Endothelial cell of coronary artery (primary cell): ENCODE measurements at places on chromosomes 13 and 19. TPM values are rescaled to one million over a fixed set of nuclear protein-coding genes. Genes with fewer than 3 reads are reported as not detected.

The TPGS1 gene
- 26.5 and 27.4 TPM in 2 replicates for total RNA-seq

The SIGLEC12 gene
- total RNA-seq = not detected in 2 replicates

The THSD1 gene
- 26.5 and 62.7 TPM in 2 replicates for total RNA-seq

The ZNF560 gene
- under 0.01 and 0.47 TPM in 2 replicates for total RNA-seq

The TTYH1 gene
- total RNA-seq = not detected in 2 replicates

The COX6B2 gene
- total RNA-seq = not detected in 2 replicates

The IFI30 gene
- 0.18 TPM in 1 of 2 replicates, not detected in the other for total RNA-seq

The ZNF846 gene
- 5.7 and 7.8 TPM in 2 replicates for total RNA-seq

The STARD13 gene
- total RNA-seq = 21.3 and 37.4 TPM in 2 replicates

The LIG1 gene
- total RNA-seq = 22.6 and 51.4 TPM in 2 replicates

The CLPTM1 gene
- 31.9 and 40.3 TPM in 2 replicates for total RNA-seq

The GATAD2A gene
- total RNA-seq = 50.7 and 51.3 TPM in 2 replicates

The ATP4B gene
- total RNA-seq = not detected in 2 replicates

The S1PR2 gene
- total RNA-seq = 0.72 and 2.0 TPM in 2 replicates

The PALM3 gene
- under 0.01 and 0.18 TPM in 2 replicates for total RNA-seq

The KCNK6 gene
- total RNA-seq = 4.0 and 7.2 TPM in 2 replicates

The WDR87 gene
- not detected in 2 replicates for total RNA-seq

The SIGLEC5 gene
- not detected in 2 replicates for total RNA-seq

The PNMA8B gene
- 0.09 and 0.28 TPM in 2 replicates for total RNA-seq

The MCF2L gene
- total RNA-seq = 0.09 and 0.75 TPM in 2 replicates

The GFY gene
- total RNA-seq = not detected in 2 replicates

The PEAK3 gene
- total RNA-seq = not detected in 2 replicates

The NCAN gene
- not detected in 2 replicates for total RNA-seq

The WTIP gene
- 37.2 and 43.2 TPM in 2 replicates for total RNA-seq

The NLRP11 gene
- total RNA-seq = not detected in 2 replicates

The CGB8 gene
- not detected in 2 replicates for total RNA-seq

The ZNF708 gene
- total RNA-seq = 5.6 and 6.0 TPM in 2 replicates

The CYP4F22 gene
- not detected in 2 replicates for total RNA-seq

The PCDH8 gene
- total RNA-seq = not detected in 2 replicates

The SLITRK6 gene
- not detected in 2 replicates for total RNA-seq

The KLK12 gene
- not detected in 2 replicates for total RNA-seq

The FFAR1 gene
- total RNA-seq = not detected in 2 replicates

The SYDE1 gene
- total RNA-seq = 6.6 and 13.2 TPM in 2 replicates

The KLK15 gene
- total RNA-seq = 0.09 TPM in 1 of 2 replicates, not detected in the other

The ADAMTSL5 gene
- total RNA-seq = 0.18 and 1.1 TPM in 2 replicates

The C19orf73 gene
- total RNA-seq = 0.28 and 0.63 TPM in 2 replicates

The ZNF556 gene
- total RNA-seq = not detected in 2 replicates

The CLEC4M gene
- total RNA-seq = 0.38 and 0.72 TPM in 2 replicates

The LRRC25 gene
- total RNA-seq = not detected in 2 replicates

The HS6ST3 gene
- under 0.01 and 0.90 TPM in 2 replicates for total RNA-seq

The POU4F1 gene
- total RNA-seq = 0.56 and 1.5 TPM in 2 replicates

The TEX26 gene
- total RNA-seq = not detected in 2 replicates

The CCDC194 gene
- 0.09 and 0.28 TPM in 2 replicates for total RNA-seq

The RFPL4A gene
- total RNA-seq = 0.36 TPM in 1 of 2 replicates, not detected in the other

The ACER1 gene
- not detected in 2 replicates for total RNA-seq

The UBE2L5 gene
- total RNA-seq = not detected in 2 replicates

The MYPOP gene
- total RNA-seq = 0.99 and 1.1 TPM in 2 replicates

The GPR12 gene
- not detected in 2 replicates for total RNA-seq

The ZSCAN4 gene
- total RNA-seq = not detected in 2 replicates

The ZNF331 gene
- 4.0 and 6.0 TPM in 2 replicates for total RNA-seq

The KLK2 gene
- total RNA-seq = not detected in 2 replicates

The ANGPTL8 gene
- total RNA-seq = not detected in 2 replicates

The NCR1 gene
- not detected in 2 replicates for total RNA-seq

The NRTN gene
- total RNA-seq = 0.09 TPM in 1 of 2 replicates, not detected in the other

The ELSPBP1 gene
- not detected in 2 replicates for total RNA-seq

The LAIR1 gene
- total RNA-seq = not detected in 2 replicates

The R3HDM4 gene
- 18.2 and 23.4 TPM in 2 replicates for total RNA-seq

The AMER2 gene
- total RNA-seq = not detected in 2 replicates

The GGN gene
- total RNA-seq = under 0.01 and 0.18 TPM in 2 replicates

The CKM gene
- total RNA-seq = not detected in 2 replicates
